Activated naive CD8-positive, alpha-beta T cell treated with anti-CD3 and anti-CD28 coated beads, Interleukin-2, amount 50 U/mL, for 24 hours (primary cell): ENCODE measurements at places on chromosomes 5 and 9.
A peak's percentile ranks its signal among the peaks of the same experiment; 100 is the strongest.

DNA sequence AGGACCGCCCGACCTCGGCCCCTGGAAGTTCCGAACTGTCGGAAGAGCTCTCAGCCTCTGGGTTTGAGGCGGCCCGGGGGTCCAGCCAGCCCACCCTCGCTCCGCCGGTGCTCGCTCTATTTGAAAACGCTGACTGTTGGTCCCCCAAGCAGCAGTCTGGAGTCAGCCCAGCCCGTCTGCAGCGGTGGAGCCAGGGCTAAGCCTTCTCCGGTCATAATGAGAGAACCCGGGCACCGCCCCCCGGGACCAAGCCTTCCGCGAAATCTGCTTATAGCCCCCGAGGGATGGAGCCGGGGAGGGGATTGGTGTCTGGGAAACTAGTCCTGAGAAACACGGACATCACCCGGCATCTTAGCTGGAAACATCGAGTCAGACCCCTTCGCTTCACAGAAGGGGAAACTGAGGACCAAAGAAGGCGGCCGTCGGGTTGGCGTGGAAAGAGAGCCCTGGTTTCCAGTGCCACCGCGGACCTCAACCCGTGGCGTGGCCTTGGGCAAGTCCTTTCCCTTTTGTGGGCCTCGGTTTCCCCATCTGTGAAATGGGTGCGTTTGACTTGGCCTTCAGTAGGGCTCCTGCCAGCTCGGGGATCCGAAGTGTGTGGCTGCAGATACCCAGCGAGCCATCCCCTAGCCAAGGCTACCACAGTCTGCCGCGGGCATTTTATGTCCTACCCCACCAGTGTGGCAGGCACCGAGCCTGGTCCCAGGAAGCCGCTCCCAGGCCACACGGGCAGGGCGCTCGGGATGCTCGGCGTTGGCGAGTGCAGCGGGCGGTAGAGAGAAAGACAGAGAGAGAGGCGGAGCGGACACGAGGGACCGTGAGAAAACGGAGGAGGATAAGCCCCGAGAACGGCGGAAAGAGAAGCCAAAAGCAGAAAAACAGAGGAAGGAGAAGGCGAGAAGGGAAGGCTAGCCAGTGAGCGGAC, 857 bp downstream of the ADAM19 start:
- no peak for DNase-seq
- H3K27ac ChIP-seq: peak overlapping the region; percentile 84
- H3K36me3 ChIP-seq: peaks cover 6% of the 10 kb centered on the region

GRCh38 chr9:34500623-34501267, 22.0 kb downstream of the ENHO start:
- peak; percentile 80 for DNase-seq
- H3K27me3 ChIP-seq: peaks cover 9% of the 10 kb centered on the region
- H3K27ac ChIP-seq: no peak overlapping the region

DNA sequence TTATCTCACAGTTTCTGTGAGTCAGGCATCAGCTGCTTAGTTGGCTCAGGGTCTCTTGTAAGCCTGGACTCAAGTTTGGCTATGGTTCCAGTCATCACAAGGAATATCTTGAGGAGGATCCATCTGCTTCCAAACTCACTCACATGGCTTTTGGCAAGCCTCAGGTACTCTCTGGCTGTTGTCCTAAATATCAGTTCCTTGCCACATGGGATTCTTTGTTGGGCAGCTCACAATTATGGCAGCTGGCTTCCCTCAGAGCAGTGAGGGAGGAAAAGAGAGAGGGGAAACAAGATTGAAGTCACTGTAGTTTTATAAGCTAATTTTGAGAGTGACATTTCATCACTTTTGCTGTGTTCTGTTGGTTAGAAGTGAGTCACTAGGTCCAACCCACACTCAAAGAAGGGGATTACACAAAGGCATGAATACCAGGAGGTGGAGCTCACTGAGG, 144.5 kb downstream of the GCNT1 start:
- H3K4me1 ChIP-seq: peaks cover 19% of the 10 kb centered on the region
- peak overlapping the region; percentile 7 for H3K4me3 ChIP-seq
- no peak for DNase-seq
- no peaks in the 10 kb centered on the region for H3K36me3 ChIP-seq
- peaks cover 3% of the 10 kb centered on the region for H3K27me3 ChIP-seq

GRCh38 chr9:89610391-89610925, 5.6 kb downstream of the GADD45G start:
- DNase-seq: no peak
- H3K27ac ChIP-seq: no peak overlapping the region
- H3K36me3 ChIP-seq: no peaks in the 10 kb centered on the region
- peaks cover 4% of the 10 kb centered on the region for H3K27me3 ChIP-seq
- H3K4me3 ChIP-seq: no peak overlapping the region

GRCh38 chr5:111159845-111160244, 64.3 kb upstream of the CAMK4 start:
- no peak overlapping the region for H3K27ac ChIP-seq
- DNase-seq: no peak
- H3K36me3 ChIP-seq: no peaks in the 10 kb centered on the region
- H3K4me3 ChIP-seq: no peak overlapping the region
- peaks cover 4% of the 10 kb centered on the region for H3K27me3 ChIP-seq

DNA sequence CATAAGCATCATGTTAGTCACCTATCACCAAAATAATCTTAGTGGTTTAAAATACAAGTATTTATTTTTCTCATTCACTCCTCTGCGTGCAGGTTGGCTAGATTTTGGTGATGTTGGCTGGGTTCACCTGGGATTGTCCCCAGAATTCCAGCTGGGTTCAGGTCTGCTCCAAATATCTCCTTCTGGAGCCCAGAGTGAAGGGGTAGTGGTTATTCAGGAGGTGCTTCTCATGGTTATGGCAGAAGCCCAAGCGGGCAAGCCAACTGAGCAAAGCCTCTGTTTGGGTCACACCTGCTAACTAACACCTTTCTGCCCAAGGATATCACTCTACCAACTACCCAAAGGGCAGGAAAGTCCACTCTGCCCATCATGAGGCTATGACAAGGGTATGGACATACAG, 4.7 kb upstream of the SLC25A46 start:
- H3K27me3 ChIP-seq: peaks cover 11% of the 10 kb centered on the region
- H3K27ac ChIP-seq: no peak overlapping the region
- H3K36me3 ChIP-seq: no peaks in the 10 kb centered on the region
- H3K4me1 ChIP-seq: peaks cover 11% of the 10 kb centered on the region

DNA sequence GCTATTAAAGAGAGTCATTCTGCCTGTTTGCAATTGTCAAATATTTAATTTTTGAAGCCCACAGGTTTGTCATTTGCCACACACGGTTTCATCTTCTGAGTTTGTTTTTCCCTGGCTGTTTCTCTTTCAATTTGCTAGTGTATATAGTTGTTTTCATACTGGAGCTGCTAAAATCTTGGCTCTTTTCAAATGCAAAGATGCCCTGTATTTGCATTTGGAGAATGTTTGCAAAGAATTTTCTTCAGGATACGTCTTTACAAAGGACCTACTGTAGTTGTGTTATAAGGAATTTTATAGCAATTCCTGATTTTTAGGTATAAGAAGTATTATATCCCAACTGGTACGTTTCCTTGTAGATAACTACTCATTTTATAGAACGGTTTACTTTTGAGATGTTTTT, 48.0 kb downstream of the IZUMO3 start:
- DNase-seq: no peak
- H3K27me3 ChIP-seq: no peaks in the 10 kb centered on the region
- no peak overlapping the region for H3K27ac ChIP-seq
- H3K36me3 ChIP-seq: no peaks in the 10 kb centered on the region

DNA sequence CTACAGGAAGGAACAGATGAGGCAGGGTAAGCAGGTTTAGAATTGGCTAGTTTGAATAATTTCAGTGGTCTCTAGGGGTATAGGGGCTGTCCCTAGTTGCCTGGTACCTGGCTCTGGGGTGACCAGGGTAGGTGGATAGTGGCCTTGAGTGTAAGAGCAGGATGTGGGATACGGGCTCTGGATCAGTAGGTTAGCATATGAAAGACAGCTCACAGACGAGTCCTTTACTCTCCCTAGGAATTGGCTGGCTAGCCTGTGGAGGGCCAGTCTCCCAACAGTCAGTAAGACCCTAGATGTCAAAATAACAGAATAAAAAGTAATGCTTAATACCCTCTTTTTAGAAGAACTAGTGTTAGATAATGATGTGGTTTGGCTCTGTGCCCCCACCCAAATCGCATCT, 16.6 kb upstream of the C9orf152 start:
- no peaks in the 10 kb centered on the region for H3K36me3 ChIP-seq
- no peak for DNase-seq
- H3K27me3 ChIP-seq: peaks cover 2% of the 10 kb centered on the region
- H3K4me3 ChIP-seq: no peak overlapping the region

- H3K27me3 ChIP-seq: no peaks in the 10 kb centered on the region
- no peak overlapping the region for H3K27ac ChIP-seq
- H3K4me1 ChIP-seq: peaks cover 16% of the 10 kb centered on the region
Observed at GRCh38 chr5:112995764-112996618, 19.4 kb downstream of the DCP2 start.

GRCh38 chr9:98334796-98335195, 79.3 kb upstream of the TBC1D2 start:
- H3K27ac ChIP-seq: no peak overlapping the region
- DNase-seq: no peak

DNA sequence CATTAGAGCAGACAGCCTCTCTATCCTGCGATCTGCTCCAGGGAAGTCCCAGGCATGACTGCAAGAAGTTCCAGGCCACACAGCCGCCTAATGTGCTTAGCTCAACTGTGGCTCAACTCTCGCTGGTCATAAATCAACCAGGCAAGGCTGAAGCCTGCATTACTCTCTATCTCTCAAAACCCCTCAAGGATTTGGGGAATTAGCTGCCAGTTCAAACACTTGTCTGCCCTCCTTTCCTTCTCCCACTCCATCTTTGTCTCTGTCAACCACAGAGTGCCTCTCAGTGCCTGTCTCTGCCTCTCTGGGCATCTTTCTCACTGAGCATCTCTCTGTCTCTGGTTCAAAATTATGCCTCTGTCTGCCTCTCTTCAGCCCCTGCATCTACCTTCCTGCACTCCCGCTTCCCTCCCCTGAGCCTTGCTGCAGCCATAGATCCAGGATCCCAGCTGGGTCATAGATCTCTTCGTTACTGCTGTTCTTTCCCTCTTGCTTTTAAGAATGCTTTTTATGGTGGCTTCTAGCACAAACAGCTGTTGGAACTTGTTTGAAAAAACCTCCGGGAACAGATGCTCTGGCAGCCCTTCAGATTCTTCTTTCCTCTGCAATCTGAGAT, 27.9 kb upstream of the GALNT10 start:
- H3K27ac ChIP-seq: no peak overlapping the region
- no peak overlapping the region for H3K4me3 ChIP-seq
- no peaks in the 10 kb centered on the region for H3K36me3 ChIP-seq

DNA sequence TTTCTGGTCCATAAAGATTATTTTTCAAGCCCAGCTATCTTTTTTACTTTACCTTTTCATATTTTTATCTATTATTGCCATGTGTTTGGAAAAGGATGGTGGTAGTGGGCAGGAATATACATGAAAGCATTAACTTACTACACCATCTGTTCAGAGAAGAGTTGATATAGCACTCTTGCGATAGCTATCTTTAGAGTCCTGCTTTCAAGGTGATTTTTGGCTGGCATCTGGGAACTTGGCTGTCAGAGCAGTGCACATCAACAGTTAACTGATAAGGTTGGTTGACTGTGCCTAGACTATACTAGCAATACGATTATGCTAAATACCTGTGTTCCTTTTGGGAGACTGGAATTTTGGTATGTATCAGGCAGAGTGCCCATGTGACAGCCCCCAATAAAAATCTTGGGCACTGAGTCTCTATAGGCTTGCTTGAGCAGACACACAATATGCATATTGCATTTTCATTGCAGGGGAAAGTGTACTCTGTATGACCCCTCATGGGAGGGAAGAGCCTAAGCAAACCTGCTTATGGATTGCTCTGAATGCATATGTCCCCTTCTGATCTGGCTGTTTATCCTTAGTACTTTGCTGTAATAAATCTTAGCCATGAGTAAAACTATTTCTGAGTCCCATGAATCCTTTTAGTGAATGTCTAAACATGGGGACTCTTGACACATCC, 227.6 kb upstream of the C9orf72 start:
- H3K36me3 ChIP-seq: no peaks in the 10 kb centered on the region
- no peak overlapping the region for H3K4me3 ChIP-seq
- H3K4me1 ChIP-seq: no peaks in the 10 kb centered on the region
- no peak overlapping the region for H3K27ac ChIP-seq
- DNase-seq: no peak
- peaks cover 7% of the 10 kb centered on the region for H3K27me3 ChIP-seq

GRCh38 chr9:68925175-68925574, 88.7 kb downstream of the PRKACG start:
- H3K4me3 ChIP-seq: no peak overlapping the region
- DNase-seq: no peak
- no peak overlapping the region for H3K27ac ChIP-seq
- peaks cover 2% of the 10 kb centered on the region for H3K4me1 ChIP-seq
- H3K27me3 ChIP-seq: peaks cover 8% of the 10 kb centered on the region

DNA sequence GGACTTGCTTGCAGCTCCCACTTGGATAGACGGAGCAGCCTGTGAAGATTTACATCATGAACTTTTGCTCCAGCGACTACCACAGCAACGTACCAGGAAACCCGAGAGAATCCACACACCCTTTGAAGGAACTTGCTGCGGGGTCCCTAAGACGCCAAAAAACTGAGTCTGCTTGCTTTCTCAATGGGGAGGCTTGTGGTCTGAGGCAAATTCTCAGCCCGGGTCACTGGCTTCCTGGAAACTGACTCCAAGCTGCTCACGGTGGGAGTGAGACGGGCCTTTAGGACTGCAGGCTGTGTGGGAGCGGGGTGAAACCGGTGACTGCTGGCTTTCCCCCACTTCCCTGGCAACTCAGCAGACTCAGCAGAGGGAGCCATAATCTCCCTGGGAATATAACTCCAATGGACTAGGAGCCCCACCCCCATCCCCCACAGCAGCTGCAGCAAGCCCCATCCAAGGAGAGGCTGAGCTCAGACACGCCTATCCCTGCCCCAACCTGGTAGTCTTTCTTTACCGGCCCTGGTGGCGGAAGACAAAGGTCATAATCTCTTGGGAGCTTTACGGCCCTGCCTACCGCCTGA, 466.0 kb downstream of the CAAP1 start:
- H3K4me1 ChIP-seq: no peaks in the 10 kb centered on the region
- H3K27me3 ChIP-seq: no peaks in the 10 kb centered on the region
- H3K4me3 ChIP-seq: no peak overlapping the region
- no peak overlapping the region for H3K27ac ChIP-seq

- H3K27ac ChIP-seq: no peak overlapping the region
- H3K36me3 ChIP-seq: no peaks in the 10 kb centered on the region
- no peak for DNase-seq
- H3K4me1 ChIP-seq: no peaks in the 10 kb centered on the region
- H3K27me3 ChIP-seq: no peaks in the 10 kb centered on the region
Observed at GRCh38 chr5:122858451-122858850, 13.0 kb downstream of the SNX24 start.

- DNase-seq: no peak
- no peak overlapping the region for H3K27ac ChIP-seq
- no peaks in the 10 kb centered on the region for H3K27me3 ChIP-seq
- no peaks in the 10 kb centered on the region for H3K4me1 ChIP-seq
Observed at GRCh38 chr5:120605325-120606079, 141.4 kb downstream of the PRR16 start.

DNA sequence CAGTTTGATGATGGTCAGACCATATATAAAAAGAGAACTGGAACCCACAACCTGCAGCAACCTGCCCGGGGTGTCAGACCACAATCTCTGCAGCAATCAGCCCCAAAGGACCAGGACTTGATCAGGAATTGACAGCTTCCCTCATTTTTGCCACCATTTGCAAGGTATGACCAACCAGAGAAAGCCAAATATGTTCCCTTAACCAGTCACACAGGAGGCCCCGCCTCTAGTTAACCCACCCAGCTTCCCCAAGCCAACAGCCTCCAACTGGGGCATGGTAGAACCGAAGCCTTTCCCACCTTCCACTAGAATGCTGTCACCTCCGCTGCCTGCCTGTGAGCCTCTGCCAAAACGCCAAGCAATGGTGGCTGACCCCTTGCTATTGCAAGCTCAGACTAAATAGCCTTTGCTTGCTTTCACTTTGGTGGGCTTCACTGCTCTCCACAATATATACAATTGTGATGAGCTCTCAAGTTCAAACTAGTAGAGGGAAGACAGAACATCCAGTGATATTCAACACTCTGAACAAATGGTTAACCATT, 86.3 kb downstream of the AK8 start:
- no peak for DNase-seq
- peaks cover 8% of the 10 kb centered on the region for H3K4me1 ChIP-seq
